ENCODE measurements at places on chromosomes 7 and 10. TPM values are rescaled to one million over a fixed set of nuclear protein-coding genes. Genes with fewer than 3 reads are reported as not detected.

DNA sequence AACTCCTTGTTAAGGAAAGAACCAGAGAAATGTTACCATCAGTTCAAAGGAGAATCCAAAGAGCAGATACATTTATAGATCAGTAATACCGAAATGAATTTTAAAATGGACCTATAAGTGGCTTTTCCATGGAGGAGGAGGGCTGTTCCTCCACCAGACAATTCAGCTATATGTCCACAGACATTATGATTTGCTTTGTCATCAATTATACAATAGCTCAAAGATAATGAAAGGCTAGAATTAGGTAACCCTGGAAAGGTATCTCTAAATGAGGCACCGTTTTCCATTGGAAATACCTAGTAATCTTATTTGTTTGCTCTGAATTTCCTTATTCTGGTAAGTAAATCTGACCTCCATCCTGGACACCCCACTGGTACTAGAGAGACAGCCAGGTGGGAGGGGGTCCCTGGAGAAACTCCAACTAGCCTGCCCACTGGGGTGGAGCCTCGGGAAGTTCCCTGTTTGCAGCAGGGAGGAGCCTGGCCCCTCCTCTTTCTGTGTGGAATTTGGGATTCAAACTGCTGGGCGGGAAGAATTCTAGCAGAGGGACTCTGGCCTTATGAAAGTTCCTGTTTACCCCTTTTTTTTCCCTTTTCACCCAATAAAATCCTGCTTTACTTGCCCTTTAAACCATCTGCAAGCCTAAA lies 218.0 kb downstream of the PHF14 start:
- no peaks in the 10 kb centered on the region for H3K4me1 ChIP-seq
- H3K36me3 ChIP-seq = no peaks in the 10 kb centered on the region
- no peak overlapping the region for H3K4me3 ChIP-seq
- no peak overlapping the region for H3K27ac ChIP-seq
- H3K27me3 ChIP-seq = no peaks in the 10 kb centered on the region

- H3K27me3 ChIP-seq = no peaks in the 10 kb centered on the region
- no peaks in the 10 kb centered on the region for H3K36me3 ChIP-seq
- no peak overlapping the region for H3K4me3 ChIP-seq
- DNase-seq = no peak
- no peak overlapping the region for H3K27ac ChIP-seq
These were observed 169.5 kb upstream of the PFKP start for GRCh38 chr10:2897619-2898508.

- H3K27me3 ChIP-seq = no peaks in the 10 kb centered on the region
- H3K36me3 ChIP-seq = no peaks in the 10 kb centered on the region
- no peak for DNase-seq
These were observed 876 bp downstream of the DNAH11 start for GRCh38 chr7:21543528-21544302.

DNA sequence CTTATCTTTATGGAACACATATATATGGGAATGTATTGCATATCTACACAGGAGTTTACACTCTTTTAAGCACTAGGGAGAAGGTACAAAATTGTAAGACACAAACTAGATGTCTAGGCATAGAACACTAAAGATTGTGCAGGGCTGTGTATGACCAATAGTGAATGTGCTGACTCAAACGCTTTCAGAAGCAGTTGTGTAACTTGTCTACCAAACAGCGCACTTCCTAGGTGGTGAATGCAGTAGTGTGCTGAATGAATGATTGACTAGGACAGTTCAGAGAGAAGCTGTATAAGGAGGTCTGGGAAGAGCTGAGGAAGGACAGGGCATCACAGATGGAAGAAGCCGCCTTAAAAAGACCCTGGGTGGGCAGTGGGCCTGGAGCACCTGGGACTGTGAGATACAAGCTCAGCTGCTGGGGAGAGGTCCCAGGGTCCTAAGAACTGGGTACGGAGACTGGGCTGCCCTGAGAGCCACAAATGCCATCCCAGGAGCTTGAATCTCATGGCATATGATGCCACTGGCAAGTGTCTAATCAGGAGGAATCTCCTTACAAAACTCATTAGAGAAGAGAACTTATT lies 14.2 kb downstream of the CLRN3 start:
- H3K27ac ChIP-seq = no peak overlapping the region
- DNase-seq = no peak
- H3K4me1 ChIP-seq = no peaks in the 10 kb centered on the region

GRCh38 chr10:32954545-32955298 lies 3.3 kb downstream of the ITGB1 start:
- H3K27me3 ChIP-seq = no peaks in the 10 kb centered on the region
- peaks cover 17% of the 10 kb centered on the region for H3K4me1 ChIP-seq
- no peak overlapping the region for H3K27ac ChIP-seq
- H3K36me3 ChIP-seq = no peaks in the 10 kb centered on the region
- peak overlapping the region; percentile 97 for H3K4me3 ChIP-seq

DNA sequence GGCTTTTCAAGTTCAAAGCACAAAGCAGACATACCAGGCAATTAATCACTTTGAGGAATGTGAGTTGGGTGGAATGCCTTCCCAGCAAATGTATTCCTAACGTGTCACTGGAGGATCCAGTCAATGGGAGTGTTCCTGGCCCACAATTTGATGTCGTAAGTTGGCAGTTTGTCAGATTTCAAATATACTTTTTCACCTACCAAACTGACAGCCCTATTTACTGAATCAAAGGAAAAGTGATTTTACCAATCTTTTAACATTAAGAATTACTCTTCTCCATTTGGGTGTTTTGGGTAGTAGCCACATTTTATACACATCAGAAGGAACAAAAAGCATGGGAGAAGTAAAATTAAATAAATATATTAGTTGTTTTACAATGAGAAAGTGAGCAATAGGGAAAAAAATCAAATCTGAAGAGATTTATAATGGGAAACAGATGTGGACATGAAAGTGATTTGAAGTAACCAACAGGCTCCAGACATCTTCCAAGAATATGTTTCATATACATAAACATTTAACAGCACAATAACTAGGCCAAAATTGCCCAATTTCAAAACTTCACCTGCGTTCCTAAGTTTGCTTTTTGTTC lies 222.9 kb downstream of the MTERF1 start:
- no peak overlapping the region for H3K27ac ChIP-seq
- no peaks in the 10 kb centered on the region for H3K4me1 ChIP-seq
- H3K36me3 ChIP-seq = no peaks in the 10 kb centered on the region
- H3K4me3 ChIP-seq = no peak overlapping the region

GRCh38 chr7:22356701-22357310 lies at the start of gene RAPGEF5:
RAPGEF5 (minus strand) TSS chr7:22357154; CDS start chr7:22357060, 94 bp downstream.
- H3K36me3 ChIP-seq = no peaks in the 10 kb centered on the region
- DNase-seq = no peak
- H3K27me3 ChIP-seq = no peaks in the 10 kb centered on the region
- H3K4me3 ChIP-seq = peak within 1 kb of the TSS; percentile 24
- H3K27ac ChIP-seq = no peak within 1 kb of the TSS

DNA sequence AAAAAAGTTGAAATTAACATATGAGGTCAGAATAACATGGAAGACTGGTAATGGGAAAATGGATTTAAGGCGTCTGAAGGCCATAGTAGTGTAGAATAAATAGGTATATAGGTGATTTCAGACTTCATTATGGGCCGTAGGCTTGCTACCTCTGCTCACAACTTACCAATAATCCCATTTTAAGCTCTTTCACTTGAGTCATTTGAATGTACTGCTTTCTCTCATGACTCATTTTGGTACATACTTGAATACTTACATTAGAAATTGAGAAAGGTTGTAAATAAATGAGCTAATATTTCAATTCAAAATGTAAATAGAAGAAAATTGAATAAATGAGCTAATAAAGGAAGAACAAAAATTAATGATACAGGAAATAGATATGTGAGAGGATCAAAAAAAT lies 42.2 kb upstream of the NEUROD6 start:
- DNase-seq = no peak
- H3K27me3 ChIP-seq = no peaks in the 10 kb centered on the region
- no peaks in the 10 kb centered on the region for H3K36me3 ChIP-seq
- H3K4me1 ChIP-seq = no peaks in the 10 kb centered on the region

GRCh38 chr7:155377838-155378579 lies 79.9 kb upstream of the EN2 start:
- H3K27me3 ChIP-seq = peaks cover 4% of the 10 kb centered on the region
- no peak for DNase-seq
- no peaks in the 10 kb centered on the region for H3K36me3 ChIP-seq
- no peaks in the 10 kb centered on the region for H3K4me1 ChIP-seq

DNA sequence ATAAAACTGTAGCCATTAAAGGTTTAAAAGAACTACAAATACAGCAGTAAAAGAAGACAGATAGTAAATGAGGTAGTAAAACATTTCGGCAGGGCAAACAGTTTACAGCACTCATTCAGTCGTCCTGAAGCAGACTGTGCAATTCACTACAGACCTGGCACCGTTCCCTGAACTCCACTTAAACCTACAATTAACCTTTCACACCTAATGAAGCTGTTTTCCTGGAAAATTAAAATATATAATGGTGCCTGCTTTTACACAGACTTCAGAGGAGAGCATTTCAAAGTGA lies 335.3 kb downstream of the GFRA1 start:
- H3K36me3 ChIP-seq = no peaks in the 10 kb centered on the region
- H3K27me3 ChIP-seq = no peaks in the 10 kb centered on the region
- H3K4me1 ChIP-seq = no peaks in the 10 kb centered on the region
- H3K27ac ChIP-seq = no peak overlapping the region
- no peak overlapping the region for H3K4me3 ChIP-seq
- no peak for DNase-seq

DNA sequence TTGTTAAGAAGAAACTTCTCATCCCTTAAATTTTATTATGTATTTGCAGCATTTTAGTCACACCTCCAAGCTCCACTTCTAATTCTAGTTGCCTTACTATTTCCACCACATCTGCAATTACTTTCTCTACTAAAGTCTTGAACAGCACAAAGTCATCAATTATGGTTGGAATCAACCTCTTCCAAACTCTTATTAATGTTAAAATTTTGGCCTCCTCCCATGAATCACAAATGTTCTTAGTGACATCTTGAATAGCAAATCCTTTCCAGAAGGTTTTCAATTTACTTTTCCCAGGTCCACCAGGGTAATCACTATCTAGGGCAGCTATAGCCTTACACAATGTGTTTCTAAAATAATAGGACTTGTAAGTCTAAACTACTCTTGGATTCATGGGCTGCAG lies 126.3 kb upstream of the POM121L12 start:
- H3K36me3 ChIP-seq = no peaks in the 10 kb centered on the region
- no peaks in the 10 kb centered on the region for H3K4me1 ChIP-seq
- no peaks in the 10 kb centered on the region for H3K27me3 ChIP-seq
- no peak overlapping the region for H3K4me3 ChIP-seq
- no peak overlapping the region for H3K27ac ChIP-seq

- DNase-seq = no peak
- no peaks in the 10 kb centered on the region for H3K27me3 ChIP-seq
- no peak overlapping the region for H3K27ac ChIP-seq
These were observed 43.8 kb upstream of the RPA3 start for GRCh38 chr7:7761974-7762779.

GRCh38 chr10:78331391-78331922 lies 297.8 kb downstream of the RPS24 start:
- peak overlapping the region; percentile 64 for H3K27ac ChIP-seq
- H3K36me3 ChIP-seq = no peaks in the 10 kb centered on the region
- no peak overlapping the region for H3K4me3 ChIP-seq
- no peak for DNase-seq
- no peaks in the 10 kb centered on the region for H3K27me3 ChIP-seq

DNA sequence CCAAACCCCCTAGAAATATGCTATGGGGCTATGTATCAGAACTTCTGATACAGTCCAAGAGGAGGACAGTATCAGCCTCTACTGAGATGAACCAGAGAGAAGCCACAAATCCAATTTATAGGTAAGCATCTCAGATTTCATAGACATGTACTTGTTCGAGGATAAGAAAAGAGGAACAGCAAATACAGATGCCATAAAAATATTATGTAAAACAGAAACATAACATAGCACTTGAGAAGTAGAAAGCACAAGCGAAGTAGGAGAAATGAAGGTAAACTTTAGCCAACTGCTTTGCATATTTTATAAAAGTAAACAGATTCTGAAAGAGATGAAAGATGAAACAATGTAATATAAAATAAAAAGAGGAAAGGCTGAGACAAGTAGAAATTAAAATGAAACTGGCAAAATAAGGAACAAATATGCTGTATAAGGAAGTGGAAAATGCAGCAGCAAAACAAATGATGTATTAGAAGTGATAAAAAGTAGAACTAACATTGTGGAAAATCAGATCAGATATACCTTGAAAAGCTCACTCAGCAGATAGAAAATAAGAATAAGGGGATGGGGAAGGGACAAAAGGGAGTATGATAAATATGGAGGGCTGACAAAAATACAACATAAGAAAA lies 135.1 kb downstream of the SKAP2 start:
- no peaks in the 10 kb centered on the region for H3K27me3 ChIP-seq
- no peak overlapping the region for H3K27ac ChIP-seq
- DNase-seq = no peak
- no peaks in the 10 kb centered on the region for H3K36me3 ChIP-seq
- H3K4me3 ChIP-seq = no peak overlapping the region

- H3K27me3 ChIP-seq = no peaks in the 10 kb centered on the region
- peak; percentile 77 for DNase-seq
- H3K36me3 ChIP-seq = no peaks in the 10 kb centered on the region
- no peak overlapping the region for H3K4me3 ChIP-seq
- no peaks in the 10 kb centered on the region for H3K4me1 ChIP-seq
These were observed 112.2 kb downstream of the CYTH3 start for GRCh38 chr7:6160191-6160623.

DNA sequence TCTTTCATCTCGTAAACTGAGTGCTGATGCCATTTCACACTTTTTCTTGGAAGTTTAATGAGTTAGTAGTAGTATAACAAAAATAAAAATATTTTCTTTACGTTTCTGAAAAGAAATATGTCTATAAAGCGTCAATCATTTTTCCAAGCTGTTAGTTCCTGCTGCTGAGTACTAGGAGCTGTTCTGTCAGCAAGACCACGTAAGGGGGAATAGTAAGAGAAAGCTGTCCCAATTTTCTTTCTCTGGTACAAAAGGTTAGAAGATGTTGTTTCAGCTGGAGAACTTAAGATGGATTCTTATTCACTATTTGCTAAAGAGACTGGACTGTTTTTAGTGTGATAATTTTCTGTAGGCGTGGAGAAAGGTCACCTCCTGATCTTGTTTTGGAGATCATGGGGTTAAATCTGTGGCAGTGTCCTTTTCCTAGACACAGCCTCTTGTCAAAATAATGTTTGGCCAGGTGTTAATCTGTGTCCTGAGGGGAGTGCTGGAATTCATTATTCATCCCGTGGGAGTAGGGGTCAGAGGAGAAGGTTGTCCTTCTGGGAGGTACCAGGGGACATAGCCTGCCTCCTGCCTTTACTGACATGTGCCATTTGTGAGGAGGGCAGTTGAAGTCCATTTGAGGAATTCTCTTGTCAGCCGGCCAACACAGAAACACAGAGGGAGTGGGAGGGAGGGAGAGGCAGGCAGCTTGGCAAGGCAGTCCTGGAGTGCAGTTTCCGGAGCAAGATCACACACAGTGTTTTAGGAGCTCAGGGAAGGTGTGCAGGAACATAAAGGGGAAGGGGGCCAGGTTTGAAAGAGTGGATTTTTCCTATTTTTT lies 368.7 kb downstream of the AUTS2 start:
- H3K27ac ChIP-seq = no peak overlapping the region
- no peak overlapping the region for H3K4me3 ChIP-seq
- DNase-seq = no peak
- no peaks in the 10 kb centered on the region for H3K36me3 ChIP-seq

Gene HOXA13
- polyA plus RNA-seq = 0.38 TPM

Gene UPK3BL1
- polyA plus RNA-seq = 142 TPM

Gene SLC39A12
- not detected for polyA plus RNA-seq

Gene LRRD1
- polyA plus RNA-seq = not detected

Data from aorta (tissue), 5 donors.